HAP-1 (cell line): ENCODE measurements at places on chromosomes 16 and 17.

DNA sequence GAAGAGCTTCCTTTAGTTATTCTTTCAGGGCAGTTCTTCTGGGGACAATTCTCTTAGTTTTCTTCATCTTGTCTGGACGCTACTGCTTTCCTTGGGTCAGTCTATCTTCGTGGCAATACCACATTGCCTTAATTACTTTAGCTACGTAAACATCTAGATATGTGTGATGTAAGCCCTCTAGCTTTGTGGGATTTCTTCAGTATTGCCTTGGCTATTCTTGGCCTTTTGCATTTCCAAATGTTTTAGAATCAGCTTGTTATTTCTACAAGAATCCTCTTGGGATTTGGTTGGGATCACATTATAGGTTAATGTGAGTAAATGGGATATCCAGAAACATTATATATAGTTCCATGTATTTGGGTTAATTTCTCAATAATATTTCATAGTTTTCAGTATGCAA is 9.0 kb upstream of the ST6GALNAC2 start:
- DNase-seq, result no peak

DNA sequence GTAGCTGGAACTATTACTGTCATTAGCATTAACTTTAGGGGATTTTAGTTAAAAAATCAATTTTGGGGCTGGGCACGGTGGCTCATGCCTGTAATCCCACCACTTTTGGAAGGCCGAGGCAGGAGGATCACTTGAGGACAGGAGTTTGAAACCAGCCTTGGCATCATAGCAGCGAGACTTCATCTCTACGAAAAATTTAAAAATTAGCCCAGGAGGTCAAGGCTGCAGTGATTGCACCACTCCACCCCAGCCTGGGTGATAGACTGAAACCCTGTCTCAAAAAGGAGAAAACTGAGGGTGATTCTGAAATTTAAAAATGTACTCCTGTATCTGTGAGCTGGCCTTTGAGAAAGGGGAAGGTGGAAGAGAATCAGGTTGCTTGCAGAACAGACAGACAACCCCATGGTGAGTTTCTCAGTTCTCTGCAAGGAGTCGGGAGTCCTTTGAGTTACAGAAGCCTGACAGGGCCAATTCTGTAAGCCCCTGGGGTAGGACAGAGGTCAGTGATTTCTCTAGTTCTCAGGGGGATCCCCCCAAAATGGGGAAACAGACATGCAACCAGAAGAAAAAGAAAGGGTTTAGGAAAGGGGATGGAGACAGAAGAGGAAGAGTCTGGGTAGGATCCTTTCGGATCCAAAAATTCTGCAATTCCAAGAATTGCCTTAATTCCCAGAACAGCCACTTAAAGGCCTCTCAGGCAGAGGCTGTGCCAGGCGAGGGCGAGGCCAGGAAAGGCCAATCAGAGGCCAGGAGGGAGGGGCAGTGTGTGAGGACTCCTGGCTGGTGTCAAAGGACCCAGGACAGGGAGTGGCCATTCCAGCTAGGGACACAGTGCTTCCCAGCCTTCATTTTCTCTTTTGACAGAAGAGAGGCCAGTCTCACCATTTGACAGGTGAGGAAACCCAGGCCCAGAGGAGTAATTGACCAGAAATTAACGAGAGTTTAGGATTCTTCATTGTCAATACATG is 6.7 kb downstream of the NUPR1 start:
- peak; percentile 59 for DNase-seq

DNA sequence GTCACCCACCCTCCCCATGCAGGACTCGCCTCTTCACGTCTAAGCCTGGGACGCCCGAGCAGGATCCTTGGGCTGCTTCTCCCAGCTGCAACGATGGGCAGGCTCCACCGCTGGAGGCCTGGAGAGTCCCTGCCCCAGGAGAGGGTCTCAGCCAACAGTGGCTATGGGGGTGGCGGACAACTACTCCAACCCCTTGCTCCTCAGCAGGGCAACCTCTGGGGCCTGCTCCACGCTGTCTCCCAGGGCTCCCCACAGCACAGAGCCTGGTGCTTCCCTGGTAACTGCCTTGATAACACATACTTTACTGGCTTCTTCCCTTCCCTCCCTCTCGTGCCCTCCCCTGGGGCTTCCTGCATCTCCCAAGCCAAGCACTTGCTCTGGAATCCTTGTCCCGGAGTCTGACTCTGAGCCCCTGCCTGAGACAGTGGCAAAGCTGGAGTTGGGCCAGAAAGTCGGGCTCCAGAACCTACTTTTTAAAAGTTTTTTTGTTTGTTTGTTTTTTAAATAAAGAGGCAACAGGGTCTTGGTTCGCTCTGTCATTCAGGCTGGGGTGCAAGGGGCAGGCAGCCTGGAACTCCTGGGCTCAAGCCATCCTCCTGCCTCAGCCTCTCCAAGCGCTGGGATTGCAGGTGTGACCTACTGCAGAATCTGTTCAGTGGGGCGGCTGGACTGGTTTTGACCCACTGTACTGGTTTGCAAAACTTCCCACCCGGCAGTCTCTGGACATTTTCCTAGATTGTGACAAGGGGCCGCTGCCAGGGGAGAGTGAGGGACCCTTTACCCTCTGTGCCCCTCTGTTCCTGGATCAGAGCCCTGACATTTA is 99.4 kb downstream of the TNFRSF13B start:
- no peak for DNase-seq

DNA sequence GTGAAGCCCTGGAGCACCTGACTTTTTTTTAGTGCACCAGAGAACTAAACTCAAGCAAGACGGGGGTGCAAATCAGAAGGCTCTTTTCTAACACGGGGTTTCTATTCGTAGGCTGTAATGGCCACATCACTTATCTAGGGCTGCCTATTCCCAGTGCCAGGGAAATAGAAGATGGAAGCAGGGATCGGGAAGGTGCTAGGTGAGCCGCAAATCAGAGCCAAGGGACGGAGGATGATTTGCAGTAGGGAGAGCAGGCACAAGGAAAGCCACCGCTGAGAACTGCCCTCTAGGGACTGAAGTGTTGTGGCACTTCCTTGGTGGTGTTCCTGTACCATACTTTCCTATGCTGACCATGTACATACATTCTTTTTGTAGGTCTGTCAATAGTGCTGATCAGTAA is 7.8 kb upstream of the SLC46A1 start:
- DNase-seq, result no peak

GRCh38 chr16:85386467-85387170 is 226.5 kb upstream of the GSE1 start:
- no peak for DNase-seq

DNA sequence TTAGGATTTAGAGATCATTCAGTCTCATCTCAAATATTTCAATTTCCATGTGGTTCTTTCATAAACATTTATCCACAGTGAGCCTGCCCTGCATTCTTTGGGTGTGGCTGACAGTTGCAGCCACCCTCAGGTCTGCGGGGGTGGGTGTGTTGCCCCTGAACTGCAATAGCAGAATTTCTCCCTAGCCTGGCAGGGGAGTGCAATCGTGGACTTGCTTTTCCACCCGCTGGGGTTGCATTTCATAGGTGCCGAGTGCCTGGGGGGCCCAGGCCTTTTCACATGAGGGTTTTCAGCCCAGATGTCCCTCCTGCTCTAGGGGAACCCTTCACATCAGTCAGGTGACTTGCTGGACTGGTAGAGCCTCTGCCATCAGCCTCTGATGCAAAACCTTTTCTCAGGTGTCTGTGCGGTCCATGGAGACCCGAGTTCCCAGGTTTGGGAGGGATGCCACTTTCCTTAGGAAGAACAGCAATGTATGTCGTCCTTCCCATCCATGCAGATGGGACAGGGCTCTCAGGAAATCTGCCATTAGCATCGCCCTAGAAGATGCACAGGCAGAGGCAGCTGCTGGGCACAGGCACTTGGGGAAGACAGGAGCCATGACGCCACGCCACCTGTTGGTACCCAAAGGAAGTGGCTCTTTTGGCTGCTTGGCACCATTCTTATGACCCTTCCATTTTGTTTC is 2.4 kb upstream of the USP36 start:
- DNase-seq, result peak; percentile 28

- no peak for DNase-seq
Measured at GRCh38 chr17:47797797-47798196, 23.8 kb downstream of the OSBPL7 start.

DNA sequence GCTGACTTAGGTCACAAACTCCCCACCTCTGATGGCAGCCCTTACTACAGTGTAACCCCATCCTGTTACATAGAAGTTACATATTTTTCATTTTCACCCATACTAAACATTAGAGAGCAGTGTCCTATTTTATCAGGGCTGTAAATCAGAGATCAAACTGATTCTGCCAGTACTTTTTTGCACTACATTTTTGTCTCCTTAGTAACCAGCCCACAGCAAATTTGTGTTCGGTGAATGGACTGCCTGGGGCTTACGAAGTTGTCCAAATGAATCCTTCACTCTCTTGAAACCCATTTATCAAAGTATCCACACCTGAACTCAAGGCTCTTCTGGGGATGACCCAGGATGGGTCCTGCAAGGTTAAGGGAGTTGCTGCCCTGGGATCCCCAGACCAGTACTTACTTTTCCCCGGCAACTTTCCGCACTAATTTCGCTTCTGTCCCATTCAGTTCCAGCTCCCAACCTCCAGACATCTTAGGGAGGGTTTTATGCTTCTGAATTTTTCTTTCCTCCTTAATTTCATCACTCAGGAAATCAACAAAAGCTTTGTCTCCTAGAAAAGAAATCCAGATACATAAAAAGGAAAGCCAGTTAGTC is 1.1 kb downstream of the C1QBP start:
- no peak for DNase-seq

GRCh38 chr17:3845621-3846436 is at the start of gene NCBP3:
Gene NCBP3, minus strand, starts transcription at chr17:3846246. Its CDS starts 23 bp downstream, at chr17:3846223.
- DNase-seq, result peak; percentile 92

GRCh38 chr16:54431041-54431996 is 144.7 kb upstream of the IRX3 start:
- DNase-seq, result no peak

DNA sequence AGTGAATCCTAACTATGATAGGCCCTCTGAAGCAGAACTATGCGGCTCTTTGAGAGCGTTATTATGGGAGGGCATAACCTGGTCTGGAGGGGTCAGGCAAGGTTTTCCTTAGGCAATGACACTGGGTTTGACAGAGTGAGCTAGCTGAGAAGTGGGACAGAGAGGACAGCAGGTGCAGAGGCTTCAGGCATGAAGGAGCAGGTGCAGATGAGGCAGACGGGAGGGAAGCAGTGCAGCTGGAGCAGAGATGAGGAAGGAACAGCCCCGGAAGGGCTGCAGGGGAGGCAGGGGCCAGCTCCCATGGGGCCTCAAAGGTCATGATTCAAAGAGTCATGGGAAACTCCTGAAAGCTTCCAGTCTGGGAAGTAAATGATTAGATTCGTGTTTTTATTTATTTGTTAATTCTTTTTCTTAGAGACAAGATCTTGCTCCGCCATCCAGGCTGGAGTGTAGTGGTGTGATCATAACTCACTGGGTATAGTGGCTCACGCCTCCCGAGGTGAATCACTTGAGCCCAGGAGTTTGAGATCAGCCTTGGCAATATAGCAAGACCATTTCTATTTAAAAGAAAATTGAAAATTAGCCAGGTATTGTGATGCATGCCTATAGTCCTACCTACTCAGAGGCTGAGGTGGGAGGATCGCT is 5.4 kb downstream of the MARCHF10 start:
- no peak for DNase-seq

GRCh38 chr16:80915079-80915450 is 91.6 kb downstream of the CMC2 start:
- DNase-seq, result no peak

- no peak for DNase-seq
Measured at GRCh38 chr17:31888124-31888523, 13.4 kb downstream of the UTP6 start.

DNA sequence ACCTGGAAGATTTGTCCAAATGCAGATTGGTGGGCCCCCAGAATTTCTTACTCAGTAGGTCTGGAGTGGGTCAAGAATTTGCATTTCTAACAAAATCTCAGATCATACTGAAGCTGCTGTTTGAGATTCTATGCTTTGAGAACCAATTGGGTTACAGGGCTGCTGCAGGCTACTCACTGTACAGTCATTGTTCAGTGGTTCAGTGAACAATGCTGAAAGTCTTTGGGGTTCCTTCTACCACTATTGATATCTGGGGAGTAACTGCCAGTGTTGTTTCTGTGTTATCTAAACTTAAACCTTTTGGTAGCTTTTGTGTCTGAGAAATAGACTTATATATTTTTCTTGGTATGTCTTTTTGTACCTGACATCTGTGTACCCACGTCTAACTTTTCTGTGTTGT is 187.5 kb downstream of the TANC2 start:
- DNase-seq, result no peak

GRCh38 chr16:26530584-26531289 is 536.0 kb upstream of the C16orf82 start:
- no peak for DNase-seq

GRCh38 chr16:10780628-10781027 is 37.0 kb downstream of the NUBP1 start:
- no peak for DNase-seq

GRCh38 chr17:7184647-7185046 is 5.5 kb upstream of the ASGR1 start:
- no peak for DNase-seq

DNA sequence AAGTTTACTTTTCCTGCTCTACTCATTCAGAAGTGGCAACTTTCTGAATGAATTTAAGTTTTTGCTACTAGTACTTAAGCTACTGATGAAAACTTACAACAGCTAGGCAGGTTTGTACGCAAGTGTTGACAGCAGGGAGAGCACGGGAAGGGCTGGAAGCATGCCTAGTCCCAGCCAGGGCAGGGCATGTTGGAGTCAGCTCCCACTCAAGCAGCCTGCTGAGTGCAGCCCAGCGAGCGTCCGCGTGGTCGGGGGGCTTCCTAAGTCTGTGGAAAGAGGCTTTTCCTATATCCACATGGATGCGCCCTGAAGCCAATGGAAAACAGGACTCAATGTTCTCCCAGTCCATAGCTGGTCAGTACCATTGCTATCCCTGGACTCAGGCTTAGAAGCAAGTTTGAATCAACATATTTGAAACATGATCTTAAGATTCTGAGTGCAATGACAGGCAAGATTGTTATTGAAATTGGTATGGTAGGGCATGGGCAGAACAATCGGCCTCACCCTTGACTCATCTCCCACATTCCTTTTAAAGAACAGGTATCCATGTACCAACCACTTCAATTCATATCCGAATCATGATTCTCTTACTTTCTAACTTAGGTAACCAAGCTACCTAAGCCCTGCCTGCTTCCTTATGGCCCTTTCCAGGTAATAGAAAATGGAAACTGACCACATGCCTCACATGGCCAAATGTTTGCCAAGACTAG is 22.5 kb downstream of the CYB5D2 start:
- no peak for DNase-seq

DNA sequence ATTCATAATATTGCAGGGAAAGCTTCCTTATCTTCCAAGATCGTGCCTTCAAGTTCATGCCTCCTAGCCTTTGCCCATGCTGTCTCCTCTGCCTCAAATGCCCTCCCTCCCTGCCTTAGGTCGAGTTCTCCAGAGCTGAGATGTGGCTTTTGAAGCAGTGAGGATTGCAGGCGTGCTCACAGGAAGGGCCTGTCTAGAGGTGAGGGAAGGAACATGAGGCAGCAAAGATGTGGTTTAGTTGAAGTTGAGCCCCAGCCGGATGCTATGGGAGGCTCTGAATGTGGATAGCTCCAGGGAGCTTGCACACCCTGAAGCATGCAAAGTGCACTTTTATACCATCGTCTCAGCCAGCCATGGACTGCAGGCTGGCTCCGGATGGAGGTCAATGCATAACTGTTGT is 754.6 kb upstream of the EEF2KMT start:
- no peak for DNase-seq

GRCh38 chr17:61409301-61410112 is 9.9 kb downstream of the TBX2 start:
- DNase-seq, result peak; percentile 72

GRCh38 chr16:50718061-50718760 is 23.7 kb upstream of the CYLD start:
- no peak for DNase-seq

GRCh38 chr17:76884995-76885893 is 17.0 kb downstream of the MGAT5B start:
- no peak for DNase-seq
